ENCODE measurements at places on chromosomes 13 and 19.

- no peak for DNase-seq
Measured at GRCh38 chr13:46561691-46562090, 8.7 kb downstream of the LRCH1 start.

DNA sequence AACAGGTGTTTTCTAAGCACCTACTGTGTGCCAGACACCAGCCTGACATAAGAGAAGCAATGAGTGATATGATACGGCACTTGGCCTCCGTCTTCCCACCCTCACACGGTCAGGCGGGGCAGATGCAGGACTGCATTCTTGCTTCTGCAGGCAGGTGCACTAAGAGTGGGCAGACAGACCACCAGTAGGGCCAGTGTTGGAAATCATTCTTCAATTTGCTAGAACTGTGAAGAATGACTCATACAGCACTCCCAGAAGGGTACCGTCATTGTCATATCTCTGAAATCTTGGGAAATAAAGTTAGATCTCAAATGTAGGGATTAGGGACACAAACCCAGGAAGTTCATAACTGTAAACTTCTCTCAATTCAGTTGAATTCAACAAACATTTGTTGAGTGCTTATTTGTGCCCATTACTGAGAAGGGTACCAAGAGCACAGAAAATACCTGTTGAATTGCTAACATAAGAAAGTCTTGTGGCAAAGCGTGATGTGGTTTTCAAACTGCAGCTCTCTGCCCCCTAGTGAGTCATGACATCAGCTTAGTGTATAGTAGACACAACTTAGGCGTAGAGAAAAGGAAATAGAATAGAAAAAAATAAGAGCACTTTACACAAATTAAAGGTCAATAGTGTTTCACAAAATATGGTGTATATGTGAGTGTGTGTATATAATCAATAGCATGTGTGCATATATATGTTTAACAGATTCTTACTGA, 76.1 kb downstream of the TEX26 start:
- DNase-seq: no peak

- no peak for DNase-seq
Measured at GRCh38 chr13:98869408-98870090, 108.3 kb downstream of the DOCK9 start.

- DNase-seq: no peak
Measured at GRCh38 chr13:94416454-94417080, 62.9 kb downstream of the DCT start.

DNA sequence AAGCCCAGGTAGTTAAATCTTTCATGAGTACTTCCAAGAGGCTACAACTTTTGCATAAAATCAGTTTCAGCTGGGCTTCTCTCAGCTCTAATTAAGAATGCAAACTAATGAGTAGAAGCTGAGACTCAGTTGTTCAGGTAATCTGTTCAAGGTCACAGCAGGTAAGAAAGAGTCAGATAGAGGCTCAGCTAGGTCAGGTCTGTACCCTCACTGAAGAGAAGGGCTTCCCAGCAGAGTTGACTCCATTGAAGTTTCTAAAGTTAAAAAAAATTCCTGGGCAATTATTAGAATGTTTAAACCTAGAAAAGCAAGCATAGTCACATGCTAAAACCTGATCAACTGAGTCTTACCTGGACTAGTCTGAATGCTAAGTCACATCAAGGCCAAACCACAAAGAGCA, 42.1 kb downstream of the ESD start:
- DNase-seq: no peak

- DNase-seq: peak; percentile 19
Measured at GRCh38 chr19:55484593-55485438, at the start of gene NAT14. TSS of gene NAT14 (plus strand) at chr19:55485188. CDS start at chr19:55485709, 521 bp downstream.

GRCh38 chr13:76570510-76570971, 315.7 kb downstream of the KCTD12 start:
- no peak for DNase-seq

- DNase-seq: no peak
Measured at GRCh38 chr13:34308725-34309124, 490.8 kb downstream of the RFC3 start.

GRCh38 chr13:78198821-78199220, 280.2 kb upstream of the EDNRB start:
- no peak for DNase-seq

DNA sequence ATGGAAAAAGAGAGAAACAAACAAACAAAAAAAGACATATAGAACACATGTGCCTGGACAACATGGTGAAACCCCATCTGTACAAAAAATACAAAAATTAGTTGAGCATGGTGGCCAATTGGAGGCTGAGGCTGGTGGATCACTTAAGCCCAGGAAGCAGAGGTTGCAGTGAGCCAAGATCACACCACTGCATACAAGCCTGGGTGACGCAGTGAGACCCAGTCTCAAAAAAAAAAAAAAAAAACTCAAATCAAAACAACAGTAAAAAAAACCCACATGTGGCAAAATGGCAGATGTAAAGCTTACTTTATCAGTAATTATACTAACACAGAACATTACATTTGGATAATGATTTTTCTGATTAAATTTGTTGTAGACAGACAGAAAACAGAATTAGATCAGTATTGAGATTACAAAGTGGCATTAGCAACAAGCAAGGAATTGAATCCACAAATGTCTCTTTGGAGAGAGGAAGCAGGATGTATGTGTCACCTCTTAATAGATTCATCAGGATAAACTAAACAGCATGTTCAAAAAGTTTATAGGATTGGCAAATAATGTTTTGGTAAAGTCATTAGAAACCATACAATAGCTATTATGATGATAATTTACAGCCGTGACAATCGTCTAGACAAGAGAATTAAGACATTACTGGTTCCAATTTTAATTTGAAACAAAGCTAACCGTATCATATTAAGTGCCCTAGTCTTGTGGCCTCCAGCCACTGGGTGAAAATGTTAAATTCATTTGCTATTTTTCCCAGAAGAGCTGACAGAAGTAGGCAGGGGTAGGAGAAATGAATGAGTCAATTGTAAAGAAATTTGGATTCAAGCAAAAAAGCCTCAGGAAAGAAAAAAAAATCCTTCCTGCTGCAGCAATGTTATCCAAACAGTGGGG, 206.0 kb downstream of the FGF14 start:
- no peak for DNase-seq

DNA sequence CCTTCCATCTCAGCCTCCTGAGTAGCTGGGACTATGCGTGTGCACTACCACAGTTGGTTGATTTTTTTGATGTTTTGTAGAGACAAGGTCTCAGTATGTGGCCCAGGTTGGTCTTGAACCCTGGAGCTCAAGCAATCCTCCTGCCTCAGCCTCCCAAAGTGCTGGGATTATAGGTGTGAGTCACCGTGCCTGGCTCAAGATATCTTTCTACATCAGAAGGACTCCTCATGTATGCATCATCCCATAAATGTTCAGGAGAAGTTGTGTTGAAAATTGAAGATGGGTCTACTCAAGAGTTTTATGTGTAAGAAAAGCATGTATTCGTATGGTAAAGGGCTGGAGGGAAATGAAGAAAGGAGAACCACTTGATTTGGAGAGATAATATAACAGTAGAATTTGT, 71.8 kb upstream of the STK24 start:
- DNase-seq: no peak

GRCh38 chr13:20536992-20537391, 11.3 kb upstream of the CRYL1 start:
- no peak for DNase-seq

GRCh38 chr19:29872224-29872731, 60.5 kb downstream of the CCNE1 start:
- DNase-seq: no peak

DNA sequence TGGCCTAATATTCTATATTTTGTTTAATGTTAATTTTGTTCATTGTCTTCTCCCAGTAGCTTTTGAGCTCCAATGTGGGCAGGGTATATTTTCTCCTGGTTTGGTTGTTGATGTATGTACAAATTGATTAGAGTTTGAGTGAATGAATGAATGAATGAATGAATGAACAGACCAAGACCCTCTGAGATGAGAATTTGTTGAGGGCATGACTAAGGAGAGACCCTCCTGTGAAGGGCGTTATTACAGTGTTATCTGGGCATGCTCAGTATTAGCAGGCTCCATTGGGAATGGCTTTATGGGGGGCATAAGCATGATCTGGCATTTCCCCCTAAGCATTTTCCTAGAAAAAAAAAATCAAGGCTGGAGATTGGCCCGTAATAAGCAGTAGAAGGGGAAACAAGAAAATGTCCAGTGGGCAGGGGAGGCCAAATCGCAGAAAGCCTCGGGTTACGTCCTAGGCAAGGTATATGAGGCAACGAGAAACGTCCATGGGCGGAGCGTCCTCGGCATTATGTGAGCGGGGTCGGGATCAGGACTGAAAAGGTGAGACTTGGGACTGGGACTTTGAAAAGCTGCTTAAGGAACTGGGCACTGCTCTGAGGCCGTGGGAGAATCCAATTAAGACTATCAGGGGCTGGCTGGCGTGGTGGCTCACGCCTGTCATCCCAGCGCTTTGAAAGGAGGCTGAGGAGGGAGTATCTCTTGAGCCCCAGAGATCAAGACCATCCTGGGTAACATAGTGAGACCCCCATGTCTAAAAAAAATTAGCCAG, 904 bp upstream of the ARHGAP33 start:
- no peak for DNase-seq
